ENCODE measurements at places on chromosomes 13 and 19.

DNA sequence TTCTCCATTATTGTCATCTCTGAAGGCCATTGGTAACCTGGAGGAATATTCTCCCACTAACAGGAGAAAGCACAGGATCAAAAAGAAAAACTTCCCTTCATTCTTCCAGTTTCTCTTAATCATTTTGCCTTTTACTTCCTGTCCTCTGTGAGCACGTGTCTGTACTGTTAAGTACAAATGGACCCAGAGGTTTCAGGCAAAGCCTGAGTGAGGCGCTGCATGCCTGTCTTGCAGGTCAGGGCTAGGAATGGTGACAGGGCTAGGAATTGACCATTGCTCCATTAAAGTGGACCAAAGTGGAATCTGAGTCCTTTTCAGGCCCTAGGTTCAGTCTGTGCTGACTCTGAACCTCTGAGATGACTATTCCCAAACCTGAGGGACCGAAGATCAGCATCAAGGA lies 326.7 kb downstream of the SHISA2 start:
- DNase-seq = no peak

GRCh38 chr19:7562646-7563393 lies 27.3 kb downstream of the PNPLA6 start:
- no peak for DNase-seq

DNA sequence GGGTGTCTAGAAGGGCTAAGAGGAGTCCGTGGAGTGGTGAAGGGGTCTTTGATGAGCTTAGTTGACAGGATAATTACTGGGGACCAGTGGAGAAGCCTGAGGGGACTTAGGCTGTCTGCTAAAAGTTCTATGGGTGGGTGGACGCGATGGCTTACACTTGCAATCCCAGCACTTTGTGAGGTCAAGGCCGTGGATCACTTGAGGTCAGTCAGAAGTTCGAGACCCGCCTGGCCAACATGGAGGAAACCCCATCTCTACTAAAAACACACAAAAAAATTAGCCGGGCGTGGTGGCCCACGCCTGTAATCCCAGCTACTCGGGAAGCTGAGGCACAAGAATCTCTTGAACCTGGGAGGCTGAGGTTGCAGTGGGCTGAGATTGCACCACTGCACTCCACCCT lies 2.8 kb upstream of the GSK3A start:
- DNase-seq = no peak

GRCh38 chr19:44742330-44743061 lies 6.0 kb upstream of the BCL3 start:
- DNase-seq = no peak

- no peak for DNase-seq
These were observed 139.8 kb downstream of the MIPEP start for GRCh38 chr13:23749288-23749873.

GRCh38 chr13:93101226-93101734 lies 125.3 kb upstream of the GPC6 start:
- no peak for DNase-seq

GRCh38 chr13:73335210-73335609 lies 276.4 kb downstream of the KLF5 start:
- DNase-seq = no peak
